Cardiac fibroblast (primary cell): ENCODE measurements at places on chromosomes 4 and X.
A peak's percentile ranks its signal among the peaks of the same experiment; 100 is the strongest.

DNA sequence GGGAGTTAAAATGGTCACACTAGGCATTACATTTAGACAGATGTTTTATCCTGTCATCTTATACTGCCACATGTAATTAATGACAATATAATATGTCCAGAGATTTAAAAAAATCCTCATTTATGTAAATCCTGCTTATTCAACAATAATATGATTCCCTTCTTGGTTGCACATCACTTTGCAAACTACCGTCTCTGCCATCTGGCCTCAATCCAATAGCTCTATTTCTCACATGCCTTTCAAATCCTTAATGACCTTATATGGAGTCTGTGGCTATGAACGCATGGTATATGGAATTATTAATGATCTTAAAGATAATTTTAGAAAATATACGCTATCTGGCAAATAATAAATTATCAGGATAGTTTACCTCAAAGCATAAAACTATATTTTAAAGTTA, 144.5 kb downstream of the NPNT start:
- peak; percentile 24 for DNase-seq

DNA sequence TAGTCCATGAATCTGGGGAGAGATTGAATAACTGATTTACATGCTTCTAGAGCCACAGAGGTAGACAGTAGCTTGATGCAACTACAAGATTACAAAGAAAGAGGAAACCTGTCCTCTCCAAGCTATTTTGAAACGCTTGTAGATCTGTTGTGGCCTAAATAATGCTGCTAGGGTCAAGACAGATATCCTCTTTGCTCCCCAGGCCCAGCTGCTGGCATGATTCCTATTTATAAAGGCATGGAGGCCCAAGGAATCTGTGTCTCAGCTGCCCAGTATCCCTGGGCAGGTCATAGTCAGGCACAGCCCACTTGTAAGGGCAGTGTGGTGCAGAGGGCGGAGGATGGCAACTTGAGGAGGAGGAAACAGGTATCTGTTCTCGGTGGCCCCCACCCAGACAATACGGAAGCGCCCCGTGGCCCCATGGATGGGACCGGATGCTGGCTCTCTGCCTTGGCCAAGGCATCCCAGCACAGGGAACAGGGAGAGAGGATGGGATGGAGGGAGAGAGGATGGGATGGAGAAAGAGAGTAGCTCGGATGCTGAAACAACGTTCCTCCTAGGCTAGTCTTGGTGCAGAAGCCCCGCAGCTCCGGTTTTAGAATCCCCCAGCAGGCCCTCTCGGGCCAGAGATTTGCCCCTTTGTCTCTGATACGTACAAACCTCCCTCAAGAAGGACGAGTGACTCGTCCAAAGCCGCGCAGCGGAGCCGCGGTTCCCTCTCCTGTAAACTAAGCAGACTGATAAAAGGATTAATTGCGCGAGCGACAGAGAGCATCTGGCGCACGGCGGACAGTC, 767 bp upstream of the SMIM20 start:
- DNase-seq: no peak

- no peak for DNase-seq
Measured at GRCh38 chr4:134622199-134622598, 420.6 kb upstream of the PABPC4L start.

DNA sequence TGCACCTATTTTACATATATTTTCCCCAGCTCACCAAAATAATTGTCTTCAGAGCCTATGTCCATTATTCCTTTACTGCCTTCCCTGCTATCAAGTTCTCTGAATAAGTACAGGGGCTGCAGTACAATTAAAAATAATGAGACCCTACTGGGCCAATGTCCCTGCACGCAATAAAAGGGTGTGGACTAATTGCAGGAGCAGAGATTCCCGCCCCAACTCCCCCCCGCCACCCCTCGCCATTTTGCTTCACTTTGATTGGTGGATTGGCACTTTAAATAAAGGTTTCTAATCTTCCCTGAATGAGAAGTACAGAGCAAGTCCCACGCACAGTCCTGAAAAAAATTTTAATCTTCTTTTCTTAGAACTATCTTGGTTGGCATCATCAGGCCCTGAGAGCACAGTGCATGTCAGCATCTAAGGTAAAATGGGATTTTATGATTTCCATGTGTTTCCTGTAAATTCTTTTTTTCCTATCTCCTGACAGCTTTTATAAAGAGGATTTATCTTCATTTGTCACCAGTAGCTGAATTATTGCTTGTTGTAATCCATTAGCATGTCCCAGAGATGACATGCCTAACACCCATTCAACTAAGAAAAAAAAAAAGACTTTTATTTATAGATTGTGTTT, at the start of gene AMBN:
Gene AMBN, plus strand, starts transcription at position 302 of the 628 bp plus-strand sequence. Its CDS starts 103 bp downstream, at position 405.
- no peak for DNase-seq

GRCh38 chrX:129654652-129655546, at the start of gene APLN:
TSS of gene APLN (minus strand) at chrX:129654956. CDS start at chrX:129654630, 326 bp downstream.
- DNase-seq: peak; percentile 48

DNA sequence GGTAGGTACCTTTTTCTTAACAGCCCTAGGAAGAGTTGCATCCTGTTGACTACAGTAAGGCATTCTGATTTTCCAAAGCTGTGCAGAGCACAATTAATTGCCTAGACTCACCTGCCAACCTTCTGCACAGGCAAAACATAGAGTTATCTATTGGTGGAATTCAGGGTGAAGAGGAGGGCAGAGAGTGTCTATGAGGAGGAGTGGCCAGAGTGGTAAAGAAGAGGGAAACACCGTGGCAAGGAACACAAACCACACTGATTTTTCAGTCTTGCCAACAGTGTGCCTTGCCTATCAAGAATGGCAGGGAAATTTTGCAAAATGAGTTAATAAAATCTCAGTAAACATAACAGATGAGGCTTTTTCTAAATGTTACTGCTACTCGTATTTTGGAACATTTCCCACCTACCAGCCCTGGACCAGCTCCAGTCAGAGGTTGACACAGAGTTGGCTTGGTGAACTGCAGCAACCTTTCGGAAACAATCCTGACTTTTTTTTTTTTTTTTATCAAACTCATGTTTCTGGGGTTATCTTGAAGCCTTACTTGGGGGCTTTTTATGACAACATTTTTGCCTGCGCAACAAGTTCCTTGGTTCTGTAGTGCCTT, 67.9 kb upstream of the CAPN6 start:
- no peak for DNase-seq

- no peak for DNase-seq
Measured at GRCh38 chr4:140812916-140813315, 56.7 kb upstream of the TBC1D9 start.
